Epithelial cell of proximal tubule (primary cell): ENCODE measurements at places on chromosomes 1 and 21. TPM values are rescaled to one million over a fixed set of nuclear protein-coding genes. Genes with fewer than 3 reads are reported as not detected.

GRCh38 chr1:11781297-11781696, 19.3 kb downstream of the C1orf167 start:
- no peak for DNase-seq

GRCh38 chr1:6322161-6322560, 61.3 kb upstream of the GPR153 start:
- no peak for DNase-seq

GRCh38 chr1:212611000-212611948, 2.7 kb downstream of the ATF3 start:
- no peak for DNase-seq

GRCh38 chr1:185593271-185593670, 140.9 kb upstream of the HMCN1 start:
- DNase-seq = no peak

DNA sequence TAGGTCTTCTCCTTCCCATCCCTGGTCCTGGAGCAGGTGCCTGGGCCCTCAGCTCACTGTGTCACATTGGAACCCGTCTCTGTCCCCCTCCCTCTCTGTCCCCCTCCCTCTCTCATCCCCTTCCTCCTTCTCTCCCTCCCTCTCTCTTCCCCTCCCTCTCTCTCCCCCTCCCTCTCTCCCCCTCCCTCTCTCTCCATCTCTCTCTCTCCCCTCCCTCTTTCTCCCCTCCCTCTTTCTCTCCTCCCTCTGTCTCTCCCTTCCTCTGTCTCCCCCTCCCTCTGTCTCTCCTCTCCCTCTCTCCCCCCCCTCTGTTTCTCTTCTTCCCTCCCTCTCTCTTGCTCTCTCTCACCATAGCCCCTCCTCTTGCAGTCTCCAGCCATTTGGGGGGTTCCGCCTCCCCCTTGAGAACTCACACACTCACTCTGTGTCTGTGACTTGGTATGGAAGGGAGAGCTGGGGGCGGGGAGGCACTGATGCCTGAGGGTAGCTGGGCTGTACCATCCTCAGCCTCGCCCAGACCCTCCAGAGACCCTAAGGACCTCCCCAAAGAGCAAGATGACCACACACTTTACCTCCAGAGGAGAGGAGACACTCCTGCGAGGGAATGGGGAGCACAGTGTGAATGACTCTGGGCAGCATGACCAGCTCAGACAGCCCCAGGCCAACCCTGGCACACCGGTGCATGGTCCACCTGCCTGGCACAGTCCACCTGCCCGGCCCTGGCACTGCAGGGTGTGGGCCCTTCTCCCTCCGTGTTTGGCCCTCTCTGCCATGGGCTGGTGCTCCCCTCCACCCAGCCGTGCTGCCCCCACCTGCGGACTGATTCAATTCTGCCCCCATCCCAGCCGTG, 102.8 kb upstream of the ARHGEF16 start:
- DNase-seq = no peak

The RXFP4 gene
- not detected in 2 replicates for total RNA-seq

The CD244 gene
- not detected in 2 replicates for total RNA-seq

GRCh38 chr1:236292425-236292824, 10.7 kb upstream of the ERO1B start:
- no peak for DNase-seq

DNA sequence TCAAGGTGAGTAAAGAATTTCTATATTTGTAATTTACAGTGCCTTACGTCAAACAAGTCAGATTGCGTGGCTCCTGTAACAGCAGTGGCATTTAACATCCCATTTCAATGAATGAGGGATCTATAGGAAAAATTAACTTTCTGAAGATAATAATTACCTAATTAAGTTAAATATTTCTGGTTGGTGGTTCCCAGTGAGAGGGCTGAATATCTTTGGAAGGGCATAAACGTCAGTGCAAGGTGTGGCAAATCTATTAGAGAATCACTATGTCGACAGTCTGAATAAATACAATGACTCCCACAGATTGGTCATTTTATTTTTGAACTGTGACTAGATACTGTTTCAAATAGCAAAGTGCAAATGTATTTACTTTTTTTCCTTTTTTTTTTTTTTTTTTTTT, 80.0 kb downstream of the S1PR1 start:
- no peak for DNase-seq

DNA sequence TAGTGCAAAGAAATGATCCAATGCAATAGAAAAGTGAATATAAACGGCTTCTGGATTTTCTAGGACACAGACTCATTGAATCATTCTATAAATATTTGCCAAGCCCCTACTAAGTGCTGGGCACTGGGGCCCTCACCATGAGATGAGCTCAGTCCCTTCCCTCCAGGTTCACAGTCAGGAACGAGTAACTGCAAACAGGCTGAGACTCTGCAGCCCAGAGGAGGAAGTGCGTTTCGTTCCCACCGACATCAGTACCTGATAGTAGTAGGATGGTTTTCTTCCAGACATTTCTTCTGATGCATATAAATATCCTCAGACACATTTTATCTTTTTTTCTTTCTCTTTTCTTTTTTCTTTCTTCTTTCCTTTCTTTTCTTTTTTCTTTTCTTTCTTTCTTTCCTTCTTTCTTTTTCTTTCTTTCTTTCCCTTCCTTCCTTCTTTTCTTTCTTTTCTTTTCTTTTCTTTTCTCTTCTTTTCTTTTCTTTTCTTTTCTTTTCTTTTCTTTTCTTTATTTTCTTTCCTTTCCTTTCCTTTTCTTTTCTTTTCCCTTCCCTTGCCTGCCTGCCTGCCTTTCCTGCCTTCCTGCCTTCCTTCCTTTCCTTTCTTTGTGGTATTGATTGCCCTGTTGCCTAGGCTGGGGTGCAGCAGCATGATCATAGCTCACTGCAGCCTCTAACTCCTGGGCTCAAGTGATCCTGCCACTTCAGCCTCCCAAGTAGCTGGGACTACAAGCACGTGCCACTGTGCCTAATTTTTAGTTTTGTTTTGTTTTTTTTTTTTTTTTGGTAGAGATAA, 135.4 kb downstream of the DISC1 start:
- DNase-seq = no peak

DNA sequence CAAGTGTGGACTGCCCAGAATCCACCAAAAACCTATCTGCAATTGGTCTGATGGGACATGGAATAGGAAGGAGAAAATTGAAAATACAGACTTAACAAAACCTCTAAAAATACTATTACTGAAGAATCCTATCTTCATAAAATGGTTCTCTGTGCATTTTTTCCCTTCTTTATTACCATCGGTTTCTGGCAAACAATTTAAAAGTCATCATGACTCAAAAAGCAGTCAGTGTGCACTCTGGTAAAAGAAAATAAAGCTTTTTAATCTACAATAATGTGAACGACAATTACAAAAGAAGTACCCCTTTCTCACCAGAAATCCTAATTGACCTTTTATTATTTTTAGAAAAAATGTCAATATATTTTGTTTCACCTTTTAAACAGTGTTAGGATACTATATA, 186.3 kb downstream of the TPR start:
- DNase-seq = no peak

DNA sequence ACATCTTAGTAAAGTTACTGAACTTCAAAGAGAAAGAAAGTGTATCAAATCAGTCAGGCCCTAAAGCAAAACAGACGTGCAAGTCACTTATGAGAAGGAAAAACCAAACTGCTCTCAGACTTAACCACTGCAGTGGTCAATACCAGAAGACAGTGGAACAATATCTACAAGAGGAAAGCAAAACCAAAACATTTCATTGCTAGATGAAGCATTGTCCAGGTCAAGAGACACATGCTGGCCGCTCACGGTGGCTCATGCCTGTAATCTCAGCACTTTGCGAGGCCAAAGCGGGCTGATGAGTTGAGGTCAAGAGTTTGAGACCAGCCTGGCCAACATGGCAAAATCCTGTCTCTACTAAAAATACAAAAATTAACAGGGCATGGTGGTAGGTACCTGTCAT, 82.0 kb upstream of the MROH9 start:
- no peak for DNase-seq

The ANGPTL3 gene
- not detected in 2 replicates for total RNA-seq

The PEAR1 gene
- 19.0 and 20.8 TPM in 2 replicates for total RNA-seq

GRCh38 chr1:117582451-117582850, 23.4 kb upstream of the TENT5C start:
- no peak for DNase-seq

- no peak for DNase-seq
Measured at GRCh38 chr1:5514527-5515183, 477.6 kb downstream of the NPHP4 start.

DNA sequence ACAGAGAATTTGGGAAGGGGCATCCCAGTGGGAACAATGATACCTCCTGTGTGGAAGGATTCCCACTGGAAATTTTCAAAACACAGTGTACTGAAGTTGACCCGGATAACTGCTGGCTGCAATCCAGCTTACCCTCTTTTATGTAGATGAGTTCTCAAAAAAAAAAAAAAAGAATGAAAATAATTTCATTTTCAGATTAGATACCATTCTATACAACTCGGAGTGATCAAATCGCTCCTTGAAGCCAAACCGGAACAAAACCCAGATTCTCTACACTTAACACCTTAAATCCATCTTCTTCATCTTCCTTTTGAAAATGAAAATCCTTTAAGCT, 69.1 kb downstream of the KAZN start:
- DNase-seq = no peak
